Right ventricle myocardium inferior (tissue), 1 donor: ENCODE measurements at places on chromosomes 7 and 10. TPM values are rescaled to one million over a fixed set of nuclear protein-coding genes. Genes with fewer than 3 reads are reported as not detected.

The HIPK2 gene
- 97.8 TPM for total RNA-seq

The EGR2 gene
- total RNA-seq: 1.0 TPM

The CYP2W1 gene
- not detected for total RNA-seq

The HOXA6 gene
- not detected for total RNA-seq

The PKD2L1 gene
- total RNA-seq: not detected

The ATP6V0A4 gene
- not detected for total RNA-seq

The RHBDD2 gene
- 16.7 TPM for total RNA-seq

DNA sequence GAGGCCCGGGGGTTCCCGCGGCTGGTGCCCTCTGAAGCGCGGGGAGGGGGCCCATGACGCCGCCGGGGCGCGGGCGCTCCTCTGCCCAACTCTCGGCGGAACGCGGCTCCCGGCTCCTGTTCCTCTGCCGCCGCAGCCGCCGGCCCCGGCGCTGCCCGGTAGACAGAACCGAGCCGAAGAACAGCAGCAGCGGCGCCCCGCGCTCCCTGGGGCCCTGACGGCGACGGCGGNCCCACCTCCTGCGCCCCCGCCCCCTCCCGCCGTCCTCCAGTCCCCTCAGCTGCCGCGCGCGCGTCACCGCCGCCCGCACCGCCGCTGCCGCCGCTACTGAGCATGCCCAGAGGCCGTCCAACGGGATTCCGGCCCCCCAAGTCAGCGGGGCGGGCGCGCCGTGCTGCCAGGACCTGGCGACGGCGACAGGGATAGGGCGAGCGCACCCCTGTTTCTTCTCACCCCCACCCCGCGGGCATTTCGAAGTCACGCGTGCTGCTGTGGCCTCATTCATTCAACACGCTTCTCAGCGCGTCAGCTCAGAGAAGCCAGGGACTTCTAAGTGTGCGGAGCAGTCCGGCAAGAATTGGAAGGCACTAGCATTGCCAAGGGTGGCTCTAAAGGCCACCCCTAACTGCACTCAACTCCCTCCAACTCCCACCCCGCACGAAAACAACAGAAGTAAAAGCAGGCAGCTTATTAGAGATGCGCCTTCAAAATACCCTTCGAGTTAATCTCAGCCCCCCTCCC lies at the start of gene IPMK:
Gene IPMK (minus strand): TSS at position 182 of the 741 bp plus-strand sequence. CDS start 283 bp downstream, outside the sequence.
- peak; percentile 98 for DNase-seq

- no peak for DNase-seq
Observed at GRCh38 chr10:119734396-119735332, 8.8 kb downstream of the INPP5F start.

GRCh38 chr10:21372651-21373410 lies 152.7 kb downstream of the SKIDA1 start:
- no peak for DNase-seq

DNA sequence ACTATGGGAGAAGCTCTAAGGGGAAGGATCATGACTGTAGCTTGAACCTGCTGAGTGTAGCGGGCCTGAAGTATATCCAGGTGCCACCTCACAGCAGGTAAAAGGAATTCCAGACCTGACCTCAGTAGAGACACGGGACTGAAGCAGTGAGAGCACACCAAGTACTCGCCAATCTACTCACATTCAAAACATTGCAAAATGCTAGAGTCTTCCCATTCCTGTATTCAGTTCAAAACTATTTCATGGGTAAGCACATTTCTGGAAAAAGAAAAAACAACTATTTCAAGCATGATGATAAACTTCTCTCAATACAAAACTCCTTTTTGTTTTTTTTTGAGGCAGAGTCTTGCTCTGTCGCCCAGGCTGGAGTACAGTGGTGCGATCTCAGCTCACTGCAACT lies 121.9 kb upstream of the AUTS2 start:
- no peak for DNase-seq

DNA sequence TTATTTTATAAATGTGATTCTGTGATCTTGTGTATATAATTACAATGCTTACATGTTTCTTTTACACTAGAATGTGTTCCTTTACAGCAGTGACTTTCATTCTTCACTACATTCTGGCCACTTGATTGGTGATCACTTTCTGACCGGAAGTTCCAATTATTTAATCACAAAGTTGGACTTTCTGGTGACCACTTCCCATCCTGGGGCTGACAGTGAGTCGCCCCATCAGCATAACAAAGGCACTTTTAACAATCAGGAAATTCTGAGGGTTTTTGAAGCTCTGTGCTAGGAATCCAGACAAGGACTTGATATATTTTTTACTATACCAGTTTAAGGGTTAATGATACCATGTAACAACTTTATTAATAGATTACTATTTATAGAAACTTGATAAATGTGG lies 282.3 kb upstream of the KAT6B start:
- DNase-seq: no peak

The FAM180A gene
- 6.1 TPM for total RNA-seq

DNA sequence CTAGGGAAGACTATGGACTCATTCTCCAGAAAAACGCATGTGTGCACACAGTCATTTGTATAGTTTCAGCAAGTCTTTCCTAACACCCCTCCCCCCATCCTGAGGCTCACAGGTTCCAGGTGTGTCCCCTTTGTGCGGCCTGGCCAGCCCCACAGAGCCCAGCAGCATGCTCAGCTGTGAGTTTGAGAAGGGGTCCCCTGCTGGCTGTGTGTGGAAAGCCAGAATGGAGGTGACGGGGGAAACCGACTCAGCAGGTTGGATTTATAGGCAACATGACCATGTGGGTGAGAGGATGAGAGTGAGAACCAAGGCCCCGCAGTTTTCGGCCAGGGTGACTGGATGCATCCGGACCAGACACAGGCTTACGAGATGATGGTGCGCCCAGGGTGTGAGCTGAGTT lies 9.9 kb downstream of the PTPRE start:
- DNase-seq: no peak

DNA sequence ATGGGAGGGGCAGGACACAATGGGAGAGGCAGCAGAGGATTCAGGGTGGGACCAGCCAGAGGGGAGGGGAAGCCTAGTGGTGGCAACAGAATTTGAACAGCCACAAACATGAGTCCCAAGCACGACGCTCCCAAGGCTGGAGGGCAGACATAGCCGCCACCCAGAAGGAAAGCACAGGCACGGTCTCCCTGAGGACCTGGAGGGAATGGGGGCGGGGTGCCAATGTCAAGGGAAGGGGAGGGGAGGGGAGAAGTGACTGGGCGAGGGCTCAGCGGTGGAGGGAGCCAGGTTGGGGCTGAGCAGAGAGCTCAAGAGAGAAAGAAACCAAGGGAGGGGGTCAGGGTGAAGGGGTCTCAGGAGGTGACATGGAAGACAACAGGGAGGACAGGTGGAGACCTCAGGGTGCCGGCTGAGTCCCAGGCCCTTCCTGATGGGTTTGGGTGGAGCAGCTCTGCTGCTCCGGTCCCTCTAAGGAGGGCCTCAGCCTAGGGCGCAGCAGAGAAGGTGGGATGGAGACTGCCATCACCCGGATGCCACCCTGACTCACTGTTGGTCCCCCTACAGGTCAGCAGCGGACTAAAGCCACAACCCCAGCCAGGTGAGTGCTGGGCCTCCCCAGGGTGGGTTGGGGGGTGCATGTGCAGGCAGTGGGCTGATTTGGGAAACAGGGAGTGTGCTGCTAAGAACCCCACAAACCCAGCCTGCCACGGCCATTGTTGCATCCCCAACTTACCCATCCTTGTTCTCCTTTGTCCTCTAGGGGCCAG lies 24.2 kb downstream of the PILRA start:
- DNase-seq: no peak
